ENCODE measurements at places on chromosomes 5 and 9. TPM values are rescaled to one million over a fixed set of nuclear protein-coding genes. Genes with fewer than 3 reads are reported as not detected.

The PRELID2 gene
- total RNA-seq: 16.2 TPM

The GABRB2 gene
- total RNA-seq: under 0.01 TPM

The PROB1 gene
- total RNA-seq: 2.5 TPM

The FAT2 gene
- total RNA-seq: 74.9 TPM

The PCDHB8 gene
- total RNA-seq: 0.25 TPM

The TBCA gene
- 142 TPM for total RNA-seq

- no peak for DNase-seq
Observed at GRCh38 chr5:140014751-140015150, 28.3 kb downstream of the NRG2 start.

- no peak for DNase-seq
Observed at GRCh38 chr5:116722651-116723050, 148.0 kb upstream of the SEMA6A start.

GRCh38 chr5:160508780-160509361, 87.2 kb downstream of the PTTG1 start:
- no peak for DNase-seq

GRCh38 chr5:66769839-66770617, 173.8 kb downstream of the MAST4 start:
- DNase-seq: no peak

DNA sequence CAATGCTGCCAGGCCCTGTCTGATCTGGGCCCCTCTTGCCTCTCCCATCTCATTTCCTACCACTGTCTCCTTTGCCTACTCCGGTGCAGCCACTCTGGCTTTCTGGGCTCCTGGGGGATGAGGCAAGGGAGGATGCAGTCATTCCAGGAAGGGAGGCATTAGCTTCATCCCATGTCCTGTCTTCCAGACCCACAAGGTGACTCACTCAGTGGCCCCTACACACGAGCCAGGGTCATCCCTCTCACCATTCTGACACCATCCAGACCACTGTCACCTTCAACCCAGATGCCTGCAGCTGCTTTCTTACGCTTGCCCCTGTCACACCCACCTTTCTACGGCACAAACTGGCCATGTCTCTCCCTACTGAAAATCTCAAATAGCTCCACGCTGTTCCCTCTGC, 19.1 kb downstream of the ACSL6 start:
- DNase-seq: no peak

- no peak for DNase-seq
Observed at GRCh38 chr5:77852068-77852513, 76.0 kb upstream of the TBCA start.

DNA sequence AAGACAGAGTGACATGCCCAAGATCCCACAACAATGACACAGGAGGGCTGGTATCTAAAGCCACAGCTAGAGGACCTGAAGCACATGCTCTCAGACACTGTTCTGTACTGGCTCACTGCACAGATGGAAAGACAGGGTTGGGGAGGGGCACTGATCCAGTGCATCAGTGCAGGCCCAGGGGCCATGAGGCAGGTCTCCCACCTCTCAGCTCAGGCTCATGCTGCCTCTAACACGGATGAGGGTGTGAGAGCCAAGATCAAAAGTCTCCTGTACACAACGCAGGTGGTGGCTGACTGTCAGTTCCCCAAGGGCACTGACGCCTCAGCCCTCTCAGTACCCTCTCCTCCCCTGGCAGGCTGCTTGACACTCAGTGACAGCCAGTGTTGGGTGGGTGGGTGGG, 10.9 kb downstream of the RAPGEF1 start:
- DNase-seq: no peak

GRCh38 chr5:171454549-171454948, 35.1 kb downstream of the FGF18 start:
- no peak for DNase-seq

DNA sequence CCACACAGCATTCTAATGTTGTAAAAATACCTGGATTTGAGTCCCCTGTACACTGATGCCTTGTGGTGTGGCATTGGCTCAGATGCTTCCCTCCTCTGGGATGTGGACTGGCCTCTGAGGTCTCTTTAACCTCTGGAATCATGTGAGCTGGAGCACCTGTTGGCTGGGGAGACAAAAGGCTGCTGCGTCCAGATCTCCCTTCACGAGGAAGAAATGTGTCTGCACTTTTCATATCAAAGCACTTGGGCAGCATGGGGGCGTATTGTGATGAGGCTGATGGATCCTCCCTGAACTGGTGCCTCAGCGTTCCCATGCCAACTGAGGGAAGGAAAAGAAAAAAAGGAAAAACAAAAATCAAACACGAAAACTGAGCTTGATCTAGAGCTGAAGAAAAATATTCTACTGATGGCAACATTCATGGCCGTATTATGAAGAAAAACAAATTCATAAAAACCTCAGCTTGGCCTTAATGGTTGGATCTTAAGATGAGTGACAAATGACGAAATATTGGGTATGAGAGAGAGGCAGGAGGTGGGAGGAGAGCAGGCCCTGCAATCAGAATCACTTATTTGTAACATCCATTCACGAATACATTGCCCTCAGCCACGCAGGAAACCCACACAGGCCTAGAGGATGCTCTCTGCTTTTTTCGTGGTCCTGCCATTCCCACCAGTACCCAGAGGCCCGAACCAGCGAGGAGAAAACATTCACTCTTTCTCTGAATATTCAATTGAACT, 26.2 kb downstream of the GRIA1 start:
- no peak for DNase-seq

DNA sequence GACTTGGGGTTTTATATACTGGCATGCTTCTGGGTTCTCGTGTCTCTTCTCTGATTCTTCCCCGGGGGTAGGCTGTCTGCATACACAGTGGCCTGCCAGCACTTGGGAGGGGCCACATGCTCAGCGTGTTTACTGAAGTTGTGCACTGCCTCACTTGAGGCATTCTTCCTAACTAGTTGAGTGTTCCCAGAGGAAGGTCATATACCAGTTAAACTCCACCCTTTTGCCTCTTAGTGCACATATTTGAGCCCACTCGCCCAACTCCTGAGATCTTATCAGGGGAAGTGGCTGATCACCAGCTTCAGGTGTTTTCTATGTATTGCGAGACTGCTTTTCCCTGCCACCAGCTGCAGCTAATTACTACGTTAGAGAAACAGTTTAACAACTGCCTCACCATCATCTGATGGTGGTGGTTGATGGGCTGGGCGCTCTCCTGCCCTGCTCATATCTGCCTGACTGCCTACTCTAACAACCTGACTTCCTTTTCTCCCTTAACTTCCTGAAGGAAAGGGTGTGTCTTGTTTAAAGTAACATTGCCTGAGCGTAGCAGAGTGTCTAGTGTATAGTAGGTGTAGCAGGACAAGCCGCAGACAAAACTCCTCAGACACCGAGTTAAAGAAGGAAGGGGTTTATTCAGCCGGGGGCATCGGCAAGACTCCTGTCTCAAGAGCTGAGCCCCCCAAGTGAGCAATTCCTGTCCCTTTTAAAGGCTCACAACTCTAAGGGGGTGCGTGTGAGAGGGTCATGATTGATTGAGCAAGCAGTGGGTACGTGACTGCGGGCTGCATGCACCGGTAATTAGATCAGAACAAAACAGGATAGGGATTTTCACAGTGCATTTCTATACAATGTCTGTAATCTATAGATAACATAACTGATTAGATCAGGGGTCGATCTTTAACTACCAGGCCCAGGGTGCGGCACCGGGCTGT, 60.1 kb upstream of the CLINT1 start:
- DNase-seq: no peak
